ENCODE measurements at places on chromosomes 12 and 14.

- DNase-seq: no peak
Observed at GRCh38 chr12:65879878-65880277, 55.6 kb downstream of the HMGA2 start.

DNA sequence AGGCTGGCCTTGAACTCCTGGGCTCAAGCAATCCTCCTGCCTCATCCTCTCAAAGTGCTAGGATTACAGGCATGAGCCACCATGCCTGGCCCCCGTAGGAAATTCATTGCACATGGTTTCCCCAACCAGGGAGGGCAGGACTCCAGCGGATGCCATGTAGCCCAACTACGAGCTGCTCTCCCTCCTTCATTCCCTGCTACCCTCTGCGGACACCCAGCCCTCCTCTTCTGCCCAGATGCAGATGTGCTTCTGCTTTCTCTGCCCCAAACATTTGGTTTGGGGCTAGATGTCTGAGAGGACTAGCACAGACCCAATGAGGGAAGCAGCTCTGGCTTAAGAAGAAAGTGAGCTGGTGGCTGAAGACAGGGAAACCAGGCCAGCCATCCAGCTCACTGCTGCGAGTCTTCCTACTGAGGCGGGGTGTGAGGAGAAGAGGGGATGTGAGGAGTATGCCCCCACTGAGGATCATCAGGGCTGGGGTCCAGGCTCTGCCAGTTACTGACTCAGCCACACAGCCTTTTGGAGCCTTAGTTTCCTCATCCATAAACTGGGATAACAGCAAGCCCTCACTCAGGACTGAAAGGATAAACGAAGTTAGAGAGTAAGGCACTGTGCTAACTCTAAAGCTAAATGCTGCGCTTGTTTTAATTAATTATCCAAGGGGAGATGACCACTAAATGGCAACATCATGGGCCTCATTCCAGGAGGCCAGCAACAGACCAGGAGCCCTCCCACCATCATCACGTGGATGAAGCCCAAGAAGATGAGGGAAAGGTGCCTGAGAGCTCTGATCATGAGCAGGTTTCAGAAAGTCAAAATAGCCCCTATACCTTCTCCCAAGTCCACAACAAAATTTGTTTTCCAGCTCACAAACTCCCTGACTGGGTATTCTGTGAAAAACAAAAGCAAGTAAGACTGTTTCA, 10.9 kb downstream of the CTDSP2 start:
- DNase-seq: no peak

GRCh38 chr14:26143057-26143456, 454.8 kb downstream of the NOVA1 start:
- DNase-seq: no peak

DNA sequence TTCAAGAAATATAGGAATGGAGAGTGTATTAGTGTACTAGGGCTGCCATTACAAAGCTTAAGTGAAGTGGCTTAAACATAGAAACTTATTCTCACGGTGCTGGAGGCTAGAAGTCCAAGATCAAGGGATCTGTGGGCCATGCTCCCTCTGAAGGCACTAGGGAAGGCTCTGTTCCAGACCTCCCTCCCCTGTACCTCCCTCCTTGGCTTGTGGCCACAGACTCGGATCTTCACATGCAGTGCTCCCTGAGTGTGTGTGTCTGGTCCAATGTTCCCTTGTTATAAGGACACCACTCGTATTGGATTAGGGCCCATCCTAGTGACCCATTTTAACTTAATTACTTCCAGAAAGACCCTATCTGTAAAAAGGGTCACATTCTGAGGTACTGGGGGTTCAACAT, 225.6 kb downstream of the VRK1 start:
- DNase-seq: no peak

DNA sequence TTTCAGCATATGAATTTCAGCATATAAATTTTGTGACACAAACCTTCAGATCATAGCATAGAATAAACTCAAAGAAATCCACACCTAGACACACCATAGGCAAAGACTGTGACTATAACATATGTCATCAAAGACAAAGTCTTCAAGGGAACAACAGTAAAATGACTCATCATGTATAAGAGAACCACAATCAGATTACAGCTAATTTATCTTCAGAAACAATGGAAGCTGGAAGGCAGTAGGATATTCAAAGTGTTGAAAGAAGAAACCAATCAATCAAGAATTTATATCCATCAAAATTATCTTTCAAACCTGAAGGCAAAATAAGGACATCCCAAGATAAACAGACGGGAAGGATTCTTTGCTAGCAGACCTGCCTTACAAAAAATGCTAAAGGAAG, 29.0 kb downstream of the DLK1 start:
- no peak for DNase-seq

- DNase-seq: no peak
Observed at GRCh38 chr12:132858718-132859266, 28.6 kb downstream of the CHFR start.

GRCh38 chr12:79552192-79552591, 138.6 kb downstream of the PAWR start:
- no peak for DNase-seq

GRCh38 chr14:72783741-72784140, 110.2 kb downstream of the DPF3 start:
- DNase-seq: no peak

DNA sequence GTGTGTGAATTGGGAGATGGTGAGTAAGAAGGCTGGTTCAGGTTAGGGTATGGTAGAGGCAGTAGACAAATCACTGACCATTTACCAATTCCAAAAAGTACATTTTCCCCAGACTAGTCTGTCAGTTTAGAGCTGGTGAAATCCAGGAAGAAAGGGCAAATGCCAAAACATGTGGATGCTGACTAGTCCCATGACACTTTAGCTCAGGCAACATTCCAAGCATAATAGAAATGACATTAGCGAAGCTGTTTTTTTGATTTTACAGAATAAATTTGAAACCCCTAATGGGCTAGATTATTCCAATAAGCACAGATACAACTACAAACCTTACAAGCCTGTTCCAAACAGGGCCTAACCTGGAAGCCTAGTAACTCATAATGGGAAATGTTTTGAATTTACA, 884.2 kb downstream of the FLRT2 start:
- no peak for DNase-seq

GRCh38 chr12:128507470-128507869, 240.5 kb downstream of the TMEM132C start:
- DNase-seq: no peak

DNA sequence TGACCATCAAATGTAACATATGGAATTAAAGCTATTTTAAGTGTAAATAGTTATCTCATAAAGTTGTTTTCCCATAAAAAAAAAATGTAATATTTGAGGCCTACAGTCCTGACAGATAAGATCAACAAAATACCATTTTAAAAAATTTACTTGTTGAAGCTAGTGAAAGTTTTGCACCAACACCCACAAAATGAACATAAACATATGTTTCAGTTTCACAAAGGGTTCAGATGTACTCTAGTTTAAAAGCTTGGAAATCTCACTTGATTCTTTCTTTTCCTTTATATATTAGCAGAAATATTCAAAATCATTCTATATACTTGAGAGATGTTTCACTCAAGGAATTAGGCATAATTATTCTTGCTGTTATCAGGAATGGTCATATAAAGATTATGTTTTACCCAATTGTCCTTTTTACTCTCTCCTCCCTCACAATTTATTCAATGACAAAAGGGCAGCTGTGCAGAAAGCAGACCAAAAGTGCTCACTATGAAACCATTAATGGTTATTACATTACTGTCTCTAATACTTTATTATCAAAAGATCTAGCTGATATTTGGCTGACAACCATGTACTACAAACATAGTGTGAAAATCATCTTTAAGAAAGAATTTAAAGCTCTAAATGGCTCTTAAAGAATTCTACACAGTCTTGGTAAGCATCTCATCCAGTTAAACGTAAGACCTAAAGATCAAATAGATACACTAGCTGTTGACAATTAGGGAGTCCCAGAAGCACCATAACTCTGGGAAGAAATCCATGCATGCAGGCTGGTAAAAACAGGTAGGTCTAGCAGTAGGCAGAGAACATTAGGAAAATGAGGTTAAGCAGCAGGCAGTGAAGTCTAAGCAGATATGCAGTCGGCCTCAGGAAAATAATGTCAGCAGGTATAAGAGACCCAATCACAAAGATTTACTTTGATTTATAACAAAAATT, 28.8 kb downstream of the KIF21A start:
- no peak for DNase-seq

DNA sequence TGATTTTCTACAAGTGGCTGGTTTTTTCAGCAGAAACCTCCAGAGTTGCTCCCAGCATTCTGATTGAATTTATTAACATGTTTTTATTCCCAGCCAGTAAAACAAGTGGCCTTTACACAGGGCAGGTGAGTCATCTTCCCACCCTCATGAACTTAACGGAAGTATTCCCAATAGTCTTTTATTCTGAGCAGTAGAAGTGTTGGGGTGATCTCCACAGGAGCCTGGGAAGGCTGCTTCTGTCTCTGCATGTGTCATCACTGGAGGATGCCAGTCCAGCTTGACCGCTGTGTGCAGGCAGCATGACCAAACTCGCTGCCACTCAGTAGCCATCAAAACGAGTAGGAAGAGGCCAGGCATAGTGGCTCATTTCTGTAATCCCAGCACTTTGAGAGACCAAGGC, 13.4 kb upstream of the DNAH10 start:
- DNase-seq: no peak

- DNase-seq: no peak
Observed at GRCh38 chr14:104899781-104900180, 24.9 kb upstream of the PLD4 start.

DNA sequence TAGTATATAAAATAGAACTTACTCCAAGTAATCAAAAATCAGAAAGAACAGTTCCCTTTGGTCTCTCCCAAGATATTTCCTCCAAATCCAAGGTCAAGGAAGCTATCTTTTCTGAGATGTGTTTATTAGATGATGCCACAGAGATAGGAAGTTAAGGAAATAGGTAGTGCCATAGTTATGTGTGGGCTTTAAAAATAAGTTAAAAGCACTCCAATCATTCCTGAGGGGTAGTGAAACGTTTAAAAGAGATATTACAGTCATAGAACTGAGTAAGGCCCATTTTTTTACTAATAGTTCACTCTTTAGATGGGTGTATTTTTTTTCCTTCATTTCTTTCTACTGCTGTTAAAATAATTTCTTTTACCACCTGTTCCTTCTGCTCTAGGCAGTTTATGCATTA, 1630.9 kb upstream of the SEL1L start:
- DNase-seq: no peak

GRCh38 chr12:105257321-105257728, 21.4 kb upstream of the APPL2 start:
- DNase-seq: no peak

- DNase-seq: no peak
Observed at GRCh38 chr12:53776872-53777271, 25.1 kb upstream of the CISTR start.
